Activated CD4-positive, alpha-beta T cell treated with anti-CD3 and anti-CD28 coated beads, Interleukin-10, Interleukin-2, amounts not matched to agents 100 ng/mL and 50 ng/mL, durations not matched to agents 16 hours and 8 hours (primary cell): ENCODE measurements at places on chromosomes 1 and 21.

- DNase-seq: no peak
Measured at GRCh38 chr1:204383163-204383904, 23.6 kb upstream of the PLEKHA6 start.

DNA sequence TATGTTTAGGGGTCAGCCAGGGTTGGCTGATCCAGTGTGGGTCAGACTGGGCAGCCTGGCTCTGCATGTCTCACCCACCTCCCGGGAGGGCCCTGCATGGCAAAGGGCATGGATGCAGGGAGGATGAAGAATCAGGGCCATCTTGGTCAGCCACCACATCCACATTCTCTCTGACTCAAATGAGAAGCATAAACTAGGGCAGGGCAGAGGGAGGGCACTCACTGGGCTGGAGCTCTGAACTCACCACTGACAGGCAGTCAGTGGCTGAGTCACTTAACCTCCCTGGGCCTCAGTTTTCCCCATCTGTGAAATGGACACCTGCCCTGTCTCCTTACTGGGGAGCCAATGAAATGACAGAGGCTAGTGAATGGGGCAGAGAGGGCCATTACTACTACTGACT lies 4.3 kb upstream of the CELA2A start:
- no peak for DNase-seq

DNA sequence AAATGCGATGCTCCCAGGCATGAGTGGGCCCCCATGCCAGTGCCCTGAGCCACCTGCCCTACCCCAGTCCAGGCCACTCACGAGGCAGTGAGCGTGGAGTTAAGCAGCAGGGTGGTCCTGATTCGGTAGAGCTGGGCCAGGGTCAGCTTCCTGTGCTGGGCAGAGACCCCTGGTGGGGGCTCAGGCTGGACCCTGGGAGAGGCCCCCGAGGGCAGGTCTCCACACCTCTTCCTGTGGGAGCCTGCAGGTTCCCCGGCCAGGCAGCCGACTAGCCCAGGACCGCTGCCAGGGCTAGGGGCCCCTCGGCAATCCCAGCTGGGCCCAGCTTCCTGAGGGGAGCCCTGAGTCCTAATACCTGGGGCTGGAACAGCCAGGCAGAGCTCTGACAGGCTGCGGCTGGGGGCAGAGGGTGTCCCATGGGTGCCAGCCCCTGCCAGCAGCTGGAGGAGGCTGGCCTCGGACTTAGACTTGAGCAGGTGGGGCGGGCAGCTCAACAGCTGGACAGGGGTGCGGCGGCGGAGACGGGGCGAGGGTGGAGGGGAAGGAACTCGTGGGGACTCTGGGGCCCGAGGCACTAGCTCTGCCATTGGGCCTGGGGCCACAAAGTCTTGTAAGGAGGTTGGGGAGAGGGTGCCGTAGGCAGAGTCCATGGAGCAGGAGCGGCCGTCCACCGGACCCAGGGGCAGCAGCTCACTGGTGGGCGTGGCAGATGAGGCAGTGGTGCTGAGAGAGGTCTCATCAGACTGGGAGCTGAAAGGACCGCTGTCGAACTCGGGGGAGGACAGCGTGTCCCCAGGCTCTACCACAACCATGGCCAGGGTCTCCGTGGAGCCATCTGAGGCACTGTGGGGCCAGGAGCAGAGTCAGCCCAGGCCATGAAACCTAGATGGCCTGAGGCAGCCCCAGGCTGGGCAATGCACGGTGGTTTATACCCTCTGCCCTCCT lies 2.0 kb upstream of the TNFRSF25 start:
- DNase-seq: no peak

- DNase-seq: no peak
Measured at GRCh38 chr1:6667139-6667538, 34.5 kb downstream of the DNAJC11 start.
